ENCODE measurements at places on chromosomes 3 and 15. TPM values are rescaled to one million over a fixed set of nuclear protein-coding genes. Genes with fewer than 3 reads are reported as not detected.

SCG3 gene
- not detected for total RNA-seq

GRCh38 chr3:107208100-107208499, 169.1 kb upstream of the CCDC54 start:
- no peak for DNase-seq

SEMA5B gene
- total RNA-seq: 0.27 TPM

GRCh38 chr15:32852771-32853170, 135.0 kb downstream of the GREM1 start:
- no peak for DNase-seq

DNA sequence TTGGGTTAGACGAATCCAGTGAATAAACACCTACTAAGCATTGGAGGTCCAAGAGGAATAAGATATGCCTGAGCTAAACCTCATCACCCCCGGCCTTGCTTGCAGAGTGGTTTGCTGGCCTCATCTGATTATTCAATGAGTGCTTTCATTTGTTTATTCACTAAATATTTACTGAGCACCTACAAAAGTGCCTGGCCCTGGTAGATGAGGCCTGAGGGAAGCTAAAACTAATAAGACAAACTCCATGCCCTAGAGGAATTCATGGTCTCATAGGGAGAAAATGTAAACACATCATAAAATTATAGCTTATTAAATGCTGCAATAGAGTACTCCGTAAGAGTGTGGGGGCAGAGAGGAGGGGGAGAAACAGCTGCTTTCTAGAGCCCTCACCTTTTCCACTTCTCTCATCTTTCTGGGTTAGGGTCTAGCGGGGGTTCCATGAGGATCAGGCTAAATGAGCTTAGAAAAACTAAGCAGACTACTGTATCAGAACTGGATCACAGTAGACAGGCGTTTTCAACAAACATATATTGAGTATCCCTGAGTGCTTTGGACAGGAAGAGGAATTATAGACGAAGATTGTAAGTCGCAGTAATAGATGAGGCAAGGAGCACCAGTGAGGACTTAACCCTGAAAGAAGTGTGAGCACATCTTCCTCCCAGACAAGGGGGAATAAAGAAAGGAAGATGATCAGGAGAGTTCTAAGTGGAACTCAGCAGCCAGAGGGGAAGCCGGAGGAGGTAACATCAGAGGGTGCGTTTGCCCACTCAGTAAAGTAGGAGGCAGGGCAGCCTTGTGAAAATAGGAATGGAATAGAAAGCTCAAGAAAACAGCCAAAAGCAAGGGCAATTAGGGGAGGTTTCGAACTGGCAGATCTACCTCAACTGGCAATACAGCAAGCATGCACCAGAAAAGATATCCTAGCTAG, 31.5 kb upstream of the LAMP3 start:
- DNase-seq: no peak

HESX1 gene
- total RNA-seq: 2.4 TPM

DNA sequence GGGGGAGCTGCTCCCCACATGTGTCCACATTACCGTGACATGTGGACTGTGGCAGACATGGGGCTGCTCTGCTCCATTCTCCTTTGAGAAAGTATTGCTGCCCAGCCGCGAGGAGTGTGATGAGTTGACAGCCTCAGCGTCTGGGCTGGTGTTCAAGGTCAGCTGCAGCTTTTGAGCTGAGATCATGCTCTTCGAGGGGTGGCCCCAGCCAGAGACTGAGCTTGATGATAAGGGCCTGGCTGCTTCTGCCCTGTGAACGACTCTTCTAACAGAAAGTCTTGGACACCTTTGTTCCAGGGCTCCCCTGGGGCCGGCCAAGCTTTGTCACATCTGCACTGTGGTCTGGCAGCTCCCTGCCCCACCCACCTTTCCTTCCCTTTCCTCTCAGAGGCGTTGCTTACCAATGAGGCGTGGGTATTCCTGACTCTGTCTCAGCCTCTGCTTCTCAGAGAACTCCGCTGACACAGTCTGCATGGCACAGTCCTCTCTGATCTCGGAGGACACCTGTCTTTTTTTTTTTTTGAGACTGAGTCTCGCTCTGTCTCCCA, 86.6 kb downstream of the CHRD start:
- DNase-seq: no peak

- no peak for DNase-seq
These were observed 37.1 kb upstream of the CCK start for GRCh38 chr3:42302924-42303634.

GRCh38 chr15:70320077-70320476, 222.4 kb upstream of the TLE3 start:
- no peak for DNase-seq

KLHDC8B gene
- 55.5 TPM for total RNA-seq

GRCh38 chr15:29571792-29572431, 250.4 kb downstream of the TJP1 start:
- DNase-seq: peak; percentile 73

- no peak for DNase-seq
These were observed 35.8 kb upstream of the BCL2L10 start for GRCh38 chr15:52148403-52148802.

Measured in mesothelial cell of epicardium (in vitro differentiated cells).